ENCODE measurements at places on chromosomes 16 and 17. TPM values are rescaled to one million over a fixed set of nuclear protein-coding genes. Genes with fewer than 3 reads are reported as not detected.
A peak's percentile ranks its signal among the peaks of the same experiment; 100 is the strongest.

The AGRP gene
- not detected for total RNA-seq

The SHISA9 gene
- total RNA-seq, result 0.26 TPM

The HOXB1 gene
- not detected for total RNA-seq

The TBC1D16 gene
- total RNA-seq, result 18.6 TPM

DNA sequence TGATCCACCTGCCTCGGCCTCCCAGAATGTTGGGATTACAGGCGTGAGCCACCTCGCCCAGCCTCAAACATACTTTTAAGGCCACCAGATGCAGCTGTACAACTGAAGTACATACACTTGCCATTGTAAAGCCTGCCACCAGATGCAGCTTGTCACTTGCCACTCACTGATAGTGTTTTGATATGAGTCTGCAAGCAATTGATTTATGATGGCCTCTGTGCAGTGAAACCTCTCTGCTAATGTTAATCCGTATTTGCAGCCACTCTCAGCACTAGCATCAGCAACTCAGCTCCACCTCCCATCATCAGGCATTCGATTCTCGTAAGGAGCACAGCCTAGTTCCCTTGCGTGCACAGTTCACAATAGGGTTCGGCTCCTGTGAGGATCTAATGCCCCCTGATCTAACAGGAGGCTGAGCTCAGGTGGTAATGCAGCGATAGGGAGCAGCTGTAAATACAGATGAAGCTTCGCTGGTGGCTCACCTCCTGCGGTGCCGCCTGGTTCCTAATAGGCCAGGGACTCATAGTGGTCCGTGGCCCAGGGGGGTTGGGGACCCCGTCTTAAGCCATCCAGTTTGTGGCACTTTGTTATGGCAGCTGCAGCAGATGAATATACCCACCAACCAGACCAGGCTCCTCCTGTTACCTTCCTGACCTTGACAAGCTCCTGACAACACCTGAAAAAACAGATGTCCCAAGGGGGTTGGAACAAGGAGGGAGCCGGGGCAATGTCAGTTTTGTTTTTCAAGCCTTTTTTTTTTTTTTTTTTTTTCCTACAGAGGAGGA is 1.3 kb upstream of the HERPUD1 start:
- DNase-seq, result no peak

DNA sequence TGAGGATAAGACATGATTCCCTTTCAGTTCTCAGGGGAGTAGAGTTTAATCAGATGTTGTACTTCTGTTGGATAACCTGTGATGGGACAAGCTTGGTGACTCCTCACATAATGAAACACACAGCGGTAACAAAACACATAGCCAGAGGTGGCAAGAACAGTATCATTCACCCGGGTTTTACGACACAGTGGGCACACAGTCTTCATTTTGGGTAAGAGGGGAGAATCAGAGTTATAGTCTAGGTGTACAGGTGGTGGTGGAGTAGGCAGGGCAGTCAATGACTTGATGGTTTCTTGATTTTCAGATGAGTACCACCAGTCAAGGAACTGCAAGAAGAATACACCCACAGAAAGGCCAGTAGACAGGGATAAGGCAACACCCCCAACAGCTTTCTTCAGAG is 2.6 kb downstream of the PEX12 start:
- DNase-seq, result no peak

GRCh38 chr17:5506307-5506706 is 19.9 kb downstream of the MIS12 start:
- no peak for DNase-seq

DNA sequence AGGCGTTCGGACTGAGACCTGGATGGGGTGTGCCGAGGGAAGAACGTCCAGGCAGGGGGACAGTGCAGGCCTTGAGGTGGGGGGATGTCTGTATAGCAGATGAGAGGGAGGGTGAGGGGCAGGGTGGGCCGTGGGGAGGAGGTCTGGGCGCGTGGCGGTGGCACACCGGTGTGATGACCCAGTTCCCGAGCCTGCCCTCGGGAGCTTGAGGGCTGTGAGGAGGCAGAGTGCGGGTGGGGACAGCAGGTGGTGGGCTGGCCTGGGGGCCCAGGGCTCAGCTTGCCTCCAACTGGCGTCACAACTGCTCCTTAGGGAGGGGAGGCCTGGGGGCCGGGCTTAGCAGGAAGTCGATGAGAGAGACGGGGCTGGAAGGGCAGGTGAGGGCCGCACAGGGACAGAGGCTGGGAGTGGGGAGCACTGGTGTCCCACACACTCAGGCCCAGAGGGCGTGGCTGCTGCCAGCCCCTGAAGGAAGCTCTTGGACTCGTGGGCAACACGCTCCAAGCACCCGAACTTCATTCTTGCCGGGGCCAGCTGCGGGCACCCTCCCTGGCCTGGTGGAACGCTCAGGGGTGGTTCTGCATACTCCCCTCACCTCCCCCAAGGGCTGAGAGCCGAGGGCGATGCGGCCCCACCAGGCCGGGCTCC is 6.5 kb downstream of the CACNA1H start:
- DNase-seq, result no peak

- DNase-seq, result no peak
Observed at GRCh38 chr16:7746941-7747340, 414.3 kb downstream of the RBFOX1 start.

GRCh38 chr16:16041196-16041892 is 91.9 kb downstream of the ABCC1 start:
- DNase-seq, result no peak

- peak; percentile 98 for DNase-seq
Observed at GRCh38 chr17:44123356-44124117, at the start of gene HDAC5. Gene HDAC5 (minus strand): TSS chr17:44123641. CDS start chr17:44117515, 6,126 bp downstream.

DNA sequence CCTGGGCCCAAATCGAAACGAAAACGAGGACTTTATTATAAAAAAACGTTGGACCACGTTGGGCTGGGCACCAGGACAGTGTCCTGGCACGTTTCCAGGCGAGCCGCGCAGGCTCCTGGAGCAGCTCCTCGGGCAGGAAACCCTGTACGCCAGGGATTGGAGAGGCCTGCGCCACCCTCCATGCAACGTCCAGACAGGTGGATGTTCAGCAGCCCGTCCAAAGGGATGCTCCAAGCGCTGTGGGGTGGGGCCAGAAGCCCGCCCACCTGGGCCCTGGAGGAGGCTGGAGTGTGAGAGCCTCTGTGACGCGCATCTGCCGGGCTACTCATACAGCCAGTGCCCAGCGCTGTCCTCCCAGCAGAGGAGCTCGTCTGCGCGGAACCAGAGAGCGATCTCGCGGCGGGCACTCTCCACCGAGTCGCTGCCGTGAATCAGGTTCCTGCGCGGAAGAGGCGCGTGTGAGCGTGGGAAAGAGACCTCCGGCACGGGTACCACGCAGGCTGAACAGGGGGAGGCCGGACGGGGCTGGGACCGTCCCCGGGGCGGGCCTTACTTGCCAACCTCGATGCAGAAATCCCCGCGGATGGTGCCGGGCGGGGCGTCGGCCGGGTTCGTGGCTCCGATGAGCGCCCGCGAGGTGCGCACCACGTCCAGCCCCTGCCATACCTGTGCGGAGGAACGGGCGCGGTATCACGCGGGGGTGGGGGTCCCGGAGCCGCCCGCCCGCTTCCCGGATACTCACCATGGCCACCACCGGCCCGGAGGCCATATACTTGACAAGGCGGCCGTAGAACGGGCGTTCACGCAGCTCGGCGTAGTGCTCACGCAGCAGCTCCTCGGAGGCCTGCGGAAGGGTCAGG is 785 bp downstream of the NME3 start:
- DNase-seq, result no peak

All from suprapubic skin (tissue), 4 donors.